Common myeloid progenitor, CD34-positive (primary cell): ENCODE measurements at places on chromosomes 4 and X.

- DNase-seq: no peak
Measured at GRCh38 chrX:14504960-14505538, 24.3 kb upstream of the GLRA2 start.

DNA sequence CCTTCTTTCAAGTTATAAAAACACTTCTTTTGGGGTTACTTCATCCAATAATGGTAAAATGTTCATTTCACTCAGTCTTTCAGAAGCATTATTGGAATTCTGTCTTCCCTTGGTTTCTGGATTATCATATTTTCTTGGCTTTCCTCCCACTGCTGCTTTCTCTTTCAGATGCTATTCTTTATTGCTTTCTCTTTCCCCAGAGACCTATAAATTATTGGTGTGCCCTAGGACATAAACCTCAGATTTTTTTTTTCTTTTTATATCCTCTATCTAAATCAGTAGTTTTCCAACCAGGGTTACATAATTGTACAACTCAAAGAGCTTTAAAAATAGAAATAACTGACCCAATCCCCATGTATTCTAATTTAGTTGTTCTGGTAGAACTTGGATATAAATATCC is 1005.5 kb downstream of the ARAP2 start:
- DNase-seq: no peak

DNA sequence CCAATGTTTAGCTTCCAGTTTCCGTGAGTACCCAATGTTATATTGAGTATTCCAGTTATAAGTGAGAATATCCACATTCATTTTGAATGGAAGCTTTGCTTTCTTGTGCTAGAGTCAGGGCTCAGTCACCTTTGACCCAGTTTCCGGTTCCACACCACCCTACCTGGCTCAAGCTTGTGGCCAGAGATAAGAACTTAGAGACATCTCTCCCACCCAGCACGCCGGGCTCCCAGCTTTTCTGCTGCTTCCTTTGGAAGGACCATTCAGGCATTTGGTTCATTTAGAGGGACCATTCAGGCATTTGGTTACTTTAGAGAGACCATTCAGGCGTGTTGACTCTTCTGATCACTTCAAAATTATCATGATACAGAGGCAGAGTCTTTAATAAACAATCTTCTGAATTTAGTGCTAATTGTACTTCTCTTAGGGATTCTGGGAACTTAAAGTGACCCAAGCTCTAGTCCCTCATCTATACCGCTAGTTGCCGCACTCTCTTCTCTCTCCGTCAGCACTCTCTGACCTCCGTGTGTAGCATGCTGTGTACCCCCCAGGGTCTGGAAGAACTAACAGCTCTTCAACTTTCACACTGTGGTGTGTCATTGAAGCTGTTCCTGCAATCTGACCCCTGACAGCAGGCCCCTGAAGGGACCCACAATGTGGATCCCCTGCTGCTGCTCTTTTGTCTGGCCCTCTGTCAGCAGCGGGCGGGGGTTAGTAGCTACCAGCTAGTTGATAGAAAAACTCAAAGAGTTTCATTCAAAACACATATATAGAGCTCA is 943.1 kb downstream of the ARAP2 start:
- DNase-seq: no peak

- no peak for DNase-seq
Measured at GRCh38 chrX:121254336-121254735, 206.9 kb downstream of the GLUD2 start.

DNA sequence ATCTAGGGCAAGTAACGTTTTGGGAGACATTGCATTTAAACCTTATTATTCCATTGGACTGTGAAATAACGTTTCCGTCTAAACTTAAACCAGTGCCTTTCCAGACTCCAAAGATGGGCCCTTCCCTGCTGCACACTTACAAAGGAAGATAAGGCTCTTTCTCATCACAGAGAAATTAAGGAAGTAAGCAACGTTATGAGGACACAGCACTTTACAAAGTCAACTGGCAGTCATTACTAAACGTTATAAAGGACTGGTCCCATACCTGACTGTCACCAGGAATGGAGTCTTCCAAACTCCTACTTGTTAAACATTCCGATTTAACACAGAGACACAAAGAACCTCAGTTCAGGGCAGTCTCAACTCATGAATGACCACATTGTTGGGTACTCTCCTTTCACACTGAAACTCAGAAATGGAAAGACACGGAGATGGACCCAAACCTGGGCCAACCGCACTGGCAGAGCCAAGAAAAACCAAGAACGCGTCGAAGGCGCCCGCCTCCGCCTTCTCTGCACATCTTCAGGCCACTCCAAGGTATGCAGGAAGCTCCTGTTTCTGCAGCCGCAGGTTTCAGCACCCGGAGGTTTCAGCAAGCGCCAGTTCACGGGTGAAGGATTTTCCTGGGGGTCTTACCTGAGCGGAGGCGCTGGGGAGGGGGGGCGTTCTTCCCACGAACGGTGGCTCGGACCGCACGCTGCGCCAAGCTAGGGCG is 670 bp downstream of the PAPSS1 start:
- no peak for DNase-seq

- DNase-seq: no peak
Measured at GRCh38 chr4:134762053-134762452, 560.5 kb upstream of the PABPC4L start.

DNA sequence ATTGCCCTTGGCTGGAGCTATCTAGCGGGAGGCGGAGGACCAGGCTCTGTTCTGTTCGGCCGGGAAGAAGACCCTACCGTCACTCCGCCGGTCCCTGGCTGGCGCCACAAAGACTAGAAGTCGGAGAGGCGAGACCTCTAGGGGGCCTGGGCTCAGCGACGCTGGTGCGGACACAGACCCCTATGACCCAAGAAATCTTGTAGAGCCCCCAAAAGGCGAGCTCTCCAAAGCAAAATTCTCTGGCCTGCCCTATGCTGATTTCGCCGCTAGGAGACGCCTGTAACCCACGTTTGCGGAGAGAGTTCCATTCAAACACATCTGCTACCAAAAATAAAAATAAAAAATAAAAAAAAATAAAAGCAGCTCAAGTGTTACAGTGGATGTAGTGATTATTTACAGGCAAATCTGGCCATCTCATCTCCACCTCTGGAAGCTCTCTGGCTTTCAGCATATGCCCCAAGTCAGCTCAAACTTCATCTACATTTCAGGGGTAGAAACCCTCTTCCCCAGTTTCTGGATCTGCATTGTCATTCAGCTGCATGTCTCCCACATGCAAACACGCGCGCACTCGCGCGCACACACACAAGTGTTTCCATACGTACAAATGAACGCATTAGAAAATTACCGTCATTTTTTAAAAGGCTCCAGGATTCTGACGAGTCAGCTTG is 2.4 kb upstream of the PCDH10 start:
- DNase-seq: peak; percentile 57

DNA sequence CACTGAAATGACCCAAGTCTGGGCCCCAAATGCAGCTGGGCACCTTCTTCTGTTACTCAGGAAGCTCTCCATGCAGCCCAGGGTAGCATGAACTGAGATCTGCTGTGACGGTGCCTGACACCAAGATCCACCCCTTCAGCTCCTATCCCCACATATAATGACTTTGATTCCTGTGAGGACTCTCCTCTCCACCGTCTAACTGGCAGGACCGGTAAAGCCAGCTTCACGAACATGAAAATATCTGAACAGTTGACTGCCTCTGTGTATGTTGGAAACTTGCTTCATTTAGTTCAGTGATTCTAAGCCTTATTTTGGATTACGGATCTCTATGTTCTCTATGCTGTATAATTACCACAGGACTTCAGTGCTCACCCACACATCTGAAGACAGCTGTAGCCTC is 115.5 kb upstream of the TMEM150C start:
- DNase-seq: no peak

- no peak for DNase-seq
Measured at GRCh38 chrX:100864657-100865391, 9.3 kb downstream of the NOX1 start.

DNA sequence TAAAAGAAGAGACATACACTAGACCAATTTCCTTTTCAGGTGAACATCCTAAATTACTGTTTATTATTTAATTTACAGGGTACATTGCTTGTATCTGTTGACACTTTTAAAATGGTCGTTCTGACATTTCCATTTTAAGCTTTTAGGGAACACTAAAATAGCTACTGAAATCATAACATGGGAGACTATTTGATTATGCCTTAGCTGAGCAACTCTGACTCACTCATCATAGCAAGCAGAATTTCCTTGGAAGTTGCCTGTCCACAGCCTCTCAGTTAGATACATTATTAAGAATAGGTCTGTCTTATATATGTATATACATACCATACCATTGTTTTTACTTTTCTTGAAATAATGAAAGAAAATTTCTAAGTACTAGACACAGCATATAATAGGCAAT is 22.0 kb downstream of the GUCY1B1 start:
- no peak for DNase-seq

GRCh38 chrX:136665258-136665900 is 17.4 kb downstream of the CD40LG start:
- DNase-seq: no peak

- no peak for DNase-seq
Measured at GRCh38 chr4:112083587-112084347, 61.5 kb upstream of the FAM241A start.

DNA sequence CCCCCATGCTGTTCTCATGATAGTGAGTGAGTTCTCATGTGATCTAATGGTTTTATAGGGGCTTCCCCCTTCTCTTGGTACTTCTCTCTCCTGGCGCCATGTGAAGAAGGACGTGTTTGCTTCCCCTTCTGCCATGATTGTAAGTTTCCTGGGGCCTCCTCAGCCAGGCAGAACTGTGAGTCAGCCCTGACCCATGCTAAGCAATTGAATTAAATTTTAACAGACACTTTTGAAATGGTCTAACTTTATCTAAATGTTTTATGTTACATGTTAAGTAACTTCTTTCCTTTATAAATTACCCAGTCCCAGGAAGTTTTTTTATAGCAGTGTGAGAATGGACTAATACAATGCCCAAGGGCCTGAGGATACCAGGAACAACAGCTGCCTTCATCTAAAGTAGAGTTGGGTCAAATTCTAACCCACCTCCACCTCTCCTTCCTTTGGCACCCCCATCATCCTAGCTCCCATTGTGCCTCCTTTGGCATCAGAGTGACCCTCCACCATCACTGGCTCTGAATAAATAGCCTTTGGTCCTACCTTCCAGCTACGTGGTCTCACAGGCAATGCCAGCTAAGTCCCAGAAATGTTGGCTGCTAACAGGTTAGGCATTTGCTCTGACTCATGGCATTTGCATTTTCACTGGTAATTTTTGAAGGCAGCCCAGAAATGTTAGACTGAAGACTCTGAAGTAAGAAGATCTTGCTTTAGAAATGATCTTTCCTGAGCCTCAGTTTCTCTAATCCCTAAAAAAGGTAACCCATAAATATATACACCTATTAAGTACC is 182.1 kb downstream of the MOSPD2 start:
- no peak for DNase-seq

- peak; percentile 6 for DNase-seq
Measured at GRCh38 chrX:26649534-26649933, 433.6 kb downstream of the MAGEB5 start.

DNA sequence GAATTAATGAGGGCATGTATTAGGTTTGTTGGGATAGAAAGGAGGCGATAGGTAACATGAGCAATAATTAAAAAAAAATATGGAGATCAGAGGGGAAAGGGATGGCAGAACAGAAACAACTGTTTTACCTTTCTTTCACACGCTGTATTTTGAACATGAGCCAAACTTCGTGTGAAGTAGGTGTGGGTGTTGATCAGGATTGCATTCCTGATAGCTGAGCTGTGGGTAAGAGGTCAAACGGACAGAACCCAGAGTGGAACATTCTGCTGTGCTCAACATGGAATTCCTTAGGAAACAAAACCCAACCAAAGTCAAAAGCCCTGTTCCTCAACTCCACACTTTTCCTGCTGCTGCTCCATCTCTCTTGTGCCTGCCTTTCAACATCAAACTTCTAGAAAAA is 162.5 kb upstream of the CASK start:
- DNase-seq: no peak

GRCh38 chrX:45598861-45599260 is 398.2 kb upstream of the DIPK2B start:
- DNase-seq: no peak

GRCh38 chr4:17665852-17666251 is 51.4 kb downstream of the MED28 start:
- DNase-seq: no peak

GRCh38 chr4:187380181-187380581 is 615.4 kb upstream of the ZFP42 start:
- DNase-seq: no peak

GRCh38 chr4:8404791-8405515 is 35.6 kb downstream of the ACOX3 start:
- DNase-seq: no peak

DNA sequence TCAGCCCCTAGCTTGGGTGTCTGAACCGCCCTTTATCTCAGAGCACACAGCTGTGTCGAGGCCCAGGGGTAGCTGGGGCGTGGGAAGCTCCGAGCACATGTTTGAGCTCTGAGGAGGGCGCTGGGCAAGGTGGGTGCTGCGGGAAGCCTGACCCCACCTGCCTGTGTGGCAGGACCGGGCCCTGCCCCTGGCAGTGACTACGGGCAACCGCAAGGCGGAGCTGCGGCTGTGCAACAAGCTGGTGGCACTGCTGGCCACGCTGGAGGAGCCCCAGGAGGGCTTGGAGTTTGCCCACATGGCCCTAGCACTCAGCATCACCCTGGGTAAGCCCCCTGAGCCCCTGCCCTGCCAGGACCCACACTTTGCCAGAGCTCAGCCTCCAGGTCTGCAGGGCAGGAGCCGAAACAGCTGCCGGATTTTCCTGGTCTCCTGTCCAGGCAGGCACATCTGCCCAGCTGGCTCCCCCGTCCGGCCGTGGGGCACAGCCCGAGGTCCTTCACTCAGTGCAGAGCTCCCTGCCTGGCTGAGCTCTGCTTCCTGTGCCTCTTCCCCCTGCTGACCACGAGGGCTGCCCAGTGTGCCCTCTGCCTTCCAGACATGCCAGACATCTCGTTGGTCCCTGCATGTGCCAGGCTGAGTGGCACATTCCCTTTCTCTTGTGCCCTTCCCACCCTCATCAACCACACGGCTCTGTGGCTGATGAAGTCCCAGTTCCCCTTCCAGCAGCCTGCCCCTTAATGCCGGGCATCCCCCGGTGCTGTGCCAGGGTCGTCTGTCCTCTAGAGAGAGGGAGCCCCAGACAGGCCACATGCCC is 33.2 kb upstream of the HTRA3 start:
- no peak for DNase-seq

GRCh38 chr4:169815606-169816005 is 57.9 kb upstream of the HPF1 start:
- DNase-seq: no peak
